Thymus (tissue), 14 donors: ENCODE measurements at places on chromosomes 7 and 10. TPM values are rescaled to one million over a fixed set of nuclear protein-coding genes. Genes with fewer than 3 reads are reported as not detected.

DNA sequence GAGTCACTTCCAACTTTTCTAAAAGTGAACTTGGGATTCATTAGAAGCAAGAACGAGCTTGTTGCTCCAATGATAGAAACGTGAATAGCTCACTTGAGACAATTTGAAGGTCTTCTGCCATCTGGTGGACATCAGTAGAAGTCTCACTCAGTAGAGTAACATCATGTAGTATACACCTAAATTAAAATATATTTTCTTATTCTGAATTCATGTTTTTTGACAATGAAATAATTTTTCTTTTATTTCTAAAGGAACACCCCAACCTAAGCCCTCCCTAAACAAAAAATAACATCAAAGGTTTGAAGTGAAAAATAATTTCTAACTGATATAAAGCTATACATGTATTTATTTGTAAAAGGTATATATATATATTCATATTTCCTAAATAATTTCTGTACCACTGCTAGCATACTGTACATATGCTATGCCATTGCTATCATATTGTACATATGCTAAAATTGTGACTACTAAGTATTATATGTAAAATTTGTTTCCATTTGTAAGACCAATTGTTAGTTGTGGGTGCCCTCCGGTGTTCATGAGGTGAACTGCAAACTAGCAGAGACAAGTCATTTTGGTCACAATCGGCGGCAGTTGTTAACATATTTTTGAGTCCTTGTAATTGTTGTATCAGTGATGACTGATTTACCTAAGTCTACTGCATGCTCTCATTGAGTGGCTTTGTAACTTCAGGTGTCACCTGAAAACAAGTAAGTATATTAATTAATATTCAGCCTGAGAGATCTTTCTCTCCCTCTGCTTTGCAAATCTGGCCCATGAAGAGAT is 121.9 kb downstream of the PTPRZ1 start:
- peak; percentile 13 for DNase-seq

DNA sequence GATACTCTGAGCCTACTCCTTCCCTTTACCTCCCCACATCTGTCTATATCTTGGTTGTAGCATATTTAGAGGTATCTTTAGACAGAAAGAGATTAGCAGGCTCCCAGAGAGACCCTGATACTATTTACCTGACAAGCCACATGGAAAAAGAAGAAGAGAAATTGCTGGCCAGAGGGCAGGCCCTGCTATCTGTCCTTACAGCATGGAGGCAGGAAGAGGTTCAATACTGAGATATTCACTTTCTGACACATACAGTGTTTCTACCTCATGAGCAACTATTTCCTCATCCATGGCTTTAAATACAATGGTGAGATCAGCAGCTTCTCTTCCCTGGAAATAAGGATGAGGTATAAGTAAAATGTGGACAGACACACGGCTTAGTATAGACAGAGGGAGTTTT is 33.9 kb upstream of the TSPAN13 start:
- no peak for DNase-seq

DNA sequence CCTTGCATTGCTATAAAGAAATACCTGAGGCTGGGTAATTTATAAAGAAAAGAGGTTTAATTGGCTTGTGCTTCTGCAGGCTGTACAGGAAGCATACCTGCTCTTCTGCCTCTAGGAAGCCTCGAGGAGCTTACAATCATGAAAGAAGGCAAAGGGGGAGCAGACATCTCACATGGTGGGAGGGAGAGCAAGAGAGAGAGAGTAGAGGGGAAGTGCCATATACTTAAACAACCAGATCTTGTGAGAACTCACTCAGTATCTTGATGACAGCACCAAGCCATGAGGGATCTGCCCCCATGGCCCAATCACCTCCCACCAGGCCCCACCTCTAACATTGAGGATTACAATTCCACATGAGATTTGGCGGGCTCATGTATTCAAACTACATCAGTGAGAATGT is 79.1 kb upstream of the HECW1 start:
- DNase-seq, result no peak

- no peak for DNase-seq
Measured at GRCh38 chr7:129664029-129665012, 52.8 kb downstream of the NRF1 start.

Gene MEPCE
- 32.0 TPM for total RNA-seq

DNA sequence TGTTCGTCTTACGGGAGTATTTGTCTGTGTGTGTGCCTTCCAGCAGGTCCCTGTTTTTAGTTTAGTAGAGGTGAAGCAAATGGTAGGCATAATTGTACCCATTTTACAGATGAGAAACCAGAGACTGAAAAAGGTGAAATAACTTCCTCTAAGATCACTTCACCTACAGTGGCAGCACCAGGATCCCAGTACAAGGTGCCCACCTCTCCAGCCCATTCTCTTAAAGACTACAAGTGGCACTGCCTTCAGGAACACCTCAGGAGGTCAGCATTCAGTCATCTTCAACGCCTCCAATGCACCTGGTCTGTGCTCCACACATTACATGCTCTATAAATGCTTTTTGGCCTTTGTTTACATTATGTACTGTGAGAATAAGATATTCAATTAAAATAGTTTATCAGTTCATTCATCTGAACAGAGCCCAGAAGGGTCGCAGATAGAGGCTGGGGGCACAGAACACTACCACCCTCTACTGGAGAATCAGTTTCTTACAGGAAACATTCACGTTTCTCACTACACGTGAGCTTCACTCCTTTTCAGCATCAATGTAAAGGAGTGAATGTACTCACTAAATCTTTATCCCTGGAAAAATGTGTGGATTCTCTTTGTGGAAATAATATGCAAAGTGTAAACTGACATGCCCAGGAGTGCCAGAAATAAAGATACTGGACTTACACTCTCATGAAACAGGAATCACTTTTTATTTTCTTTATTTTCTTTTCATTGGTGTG is 45.5 kb upstream of the ABLIM1 start:
- DNase-seq, result peak; percentile 33

Gene HSPA12A
- total RNA-seq, result 1.7 TPM

DNA sequence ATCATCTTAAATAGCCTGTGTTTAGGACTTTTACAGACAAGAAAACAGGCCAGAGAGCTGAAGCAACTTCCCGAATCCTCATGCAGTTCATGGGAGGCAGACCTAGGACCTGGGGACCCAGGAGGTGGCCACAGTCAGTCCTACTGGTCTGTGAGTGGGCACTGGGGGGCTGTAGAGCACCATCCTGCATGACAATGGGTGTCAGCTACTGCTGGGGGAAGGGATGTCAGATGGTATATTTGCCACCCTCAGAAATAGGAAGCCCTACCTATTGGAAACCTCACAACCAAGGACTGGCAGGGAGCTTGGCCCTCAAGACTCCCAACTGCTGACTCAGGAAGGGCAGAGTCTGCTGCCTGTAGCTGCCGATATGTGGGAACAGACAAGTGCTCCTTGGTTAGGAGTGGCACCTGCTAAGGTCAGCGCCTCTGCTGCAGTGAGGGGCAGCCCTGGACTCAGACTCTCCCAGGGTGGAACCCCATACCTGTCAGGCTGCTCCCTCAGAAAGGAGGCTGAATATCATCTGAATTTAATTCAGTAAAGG is 29.7 kb downstream of the OGDH start:
- no peak for DNase-seq

DNA sequence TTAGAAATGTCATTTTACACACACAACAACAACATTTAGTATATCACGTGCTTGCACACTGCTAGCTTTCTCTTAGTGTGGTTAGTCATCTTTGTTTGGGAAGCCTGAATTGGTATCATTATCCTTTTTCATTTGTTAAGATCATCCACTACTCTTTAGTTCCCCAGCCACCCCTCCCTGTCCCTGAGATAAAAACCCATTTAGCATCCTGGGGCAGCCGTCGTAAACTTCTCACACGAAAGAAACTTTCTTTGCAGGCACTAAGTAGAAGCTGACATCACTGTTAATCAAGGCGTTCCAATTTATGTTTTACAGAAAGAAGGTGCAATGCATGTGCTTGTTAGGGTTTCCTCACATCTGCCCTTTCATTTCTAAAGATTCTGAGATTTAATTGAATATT is 475.1 kb upstream of the FZD8 start:
- DNase-seq, result no peak

GRCh38 chr7:95482424-95482823 is 3.3 kb upstream of the ASB4 start:
- no peak for DNase-seq

DNA sequence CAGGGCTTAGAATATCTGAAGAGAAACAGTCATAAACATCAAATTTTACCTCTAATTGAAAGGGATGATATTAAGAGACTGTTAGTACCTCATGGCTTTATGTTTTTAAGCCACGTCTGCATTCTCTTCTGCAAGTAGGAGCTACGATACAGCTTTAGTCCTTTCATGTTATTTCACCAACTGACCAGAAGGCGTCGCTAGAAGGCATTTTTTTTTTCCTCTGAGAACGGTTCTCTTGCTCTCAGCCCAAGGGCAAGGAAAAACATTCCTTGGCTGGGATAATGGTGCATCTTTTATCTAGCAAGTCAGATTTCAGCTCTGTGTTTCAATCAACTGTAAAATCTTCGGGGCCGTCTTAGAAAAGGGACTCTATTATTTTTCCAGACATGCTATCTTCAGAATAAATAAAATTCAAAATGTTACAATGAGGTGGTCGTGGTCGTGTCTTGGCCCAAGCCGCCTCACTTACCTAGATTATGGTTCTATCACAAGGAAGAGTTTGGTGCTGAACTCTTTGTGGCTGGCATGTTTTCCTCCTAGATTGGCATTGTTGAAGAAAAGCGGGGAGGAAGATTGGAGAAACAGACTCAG is 41.6 kb upstream of the LYZL2 start:
- DNase-seq, result peak; percentile 55

Gene CYP26C1
- total RNA-seq, result 0.28 TPM

DNA sequence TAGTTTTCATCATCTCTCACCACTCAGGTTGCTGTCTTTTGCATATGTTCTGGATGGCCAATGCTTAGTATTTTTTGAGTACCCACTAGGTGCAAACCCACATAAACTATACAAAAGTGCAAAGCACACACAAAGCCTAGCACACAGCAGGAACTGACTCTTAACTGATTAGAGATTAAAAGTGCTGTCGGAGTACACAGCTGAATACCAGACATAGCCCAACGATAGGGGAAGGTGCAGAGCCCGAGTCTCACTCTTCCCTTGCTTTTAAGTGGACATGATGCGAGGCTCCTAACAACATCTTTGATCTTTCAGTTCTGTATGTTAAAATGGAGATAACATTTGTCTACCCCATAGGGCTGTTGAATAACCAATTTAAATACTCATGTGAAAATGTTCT is 90.8 kb downstream of the DPY19L1 start:
- DNase-seq, result no peak

GRCh38 chr7:155217634-155218033 is 80.0 kb upstream of the INSIG1 start:
- DNase-seq, result no peak

Gene MALSU1
- total RNA-seq, result 42.3 TPM

DNA sequence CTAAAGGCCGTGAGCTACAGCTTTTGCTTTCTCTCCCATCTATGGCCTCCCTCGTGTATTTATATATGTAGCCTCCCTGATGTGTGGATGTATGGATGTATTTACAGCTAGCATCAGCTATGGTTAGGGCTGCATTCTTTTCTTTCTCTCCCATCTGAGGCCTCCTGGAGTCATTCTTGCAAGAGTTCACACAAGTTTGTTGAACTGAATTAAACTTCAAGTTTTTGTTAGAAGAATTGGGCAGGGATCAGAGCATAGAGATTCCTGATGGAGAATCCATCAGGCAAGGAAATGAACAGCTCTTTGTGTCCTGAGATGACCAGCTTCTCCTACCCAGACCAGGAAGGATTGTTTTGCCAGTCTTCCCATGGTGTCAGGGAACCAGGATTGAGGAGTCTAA is 60.3 kb downstream of the AHCYL2 start:
- DNase-seq, result no peak

DNA sequence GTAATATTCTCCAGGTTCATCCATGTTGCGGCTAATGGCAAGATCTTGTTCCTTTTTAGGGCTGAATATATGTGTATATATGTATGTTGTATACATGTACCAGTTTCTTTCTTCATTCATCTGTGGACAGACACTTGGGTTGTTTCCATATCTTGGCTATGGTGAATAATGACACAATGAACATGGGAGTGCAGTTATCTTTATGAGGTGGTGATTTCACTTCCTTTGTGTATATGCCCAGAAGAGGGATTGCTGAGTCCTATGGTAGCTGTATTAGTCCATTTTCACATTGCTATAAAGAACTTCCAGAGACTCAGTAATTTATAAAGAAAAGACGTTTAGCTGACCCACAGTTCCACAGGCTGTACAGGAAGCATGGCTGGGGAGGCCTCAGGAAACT is 17.1 kb upstream of the TSPAN15 start:
- DNase-seq, result no peak

DNA sequence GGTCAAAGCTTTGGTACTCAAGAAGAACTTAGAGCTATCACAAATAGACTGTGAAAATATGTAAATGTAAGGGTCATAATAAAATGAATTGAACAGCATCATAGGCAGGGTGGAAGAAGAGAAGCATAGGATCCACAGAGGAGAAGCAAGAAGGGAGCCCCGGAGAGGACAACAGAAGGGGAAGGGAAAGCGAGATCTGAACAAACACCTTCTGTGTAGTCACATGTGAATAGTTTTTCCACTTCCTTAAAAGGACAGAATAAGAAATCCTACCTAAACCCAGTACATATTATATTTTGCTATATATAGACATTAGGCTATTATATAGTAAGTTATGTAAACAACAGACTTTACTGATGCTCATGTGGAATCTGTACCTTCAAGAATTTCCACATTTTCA is 160.2 kb downstream of the DKK1 start:
- DNase-seq, result no peak

Gene OR2A42
- total RNA-seq, result not detected

Gene GJD4
- 0.09 TPM for total RNA-seq

DNA sequence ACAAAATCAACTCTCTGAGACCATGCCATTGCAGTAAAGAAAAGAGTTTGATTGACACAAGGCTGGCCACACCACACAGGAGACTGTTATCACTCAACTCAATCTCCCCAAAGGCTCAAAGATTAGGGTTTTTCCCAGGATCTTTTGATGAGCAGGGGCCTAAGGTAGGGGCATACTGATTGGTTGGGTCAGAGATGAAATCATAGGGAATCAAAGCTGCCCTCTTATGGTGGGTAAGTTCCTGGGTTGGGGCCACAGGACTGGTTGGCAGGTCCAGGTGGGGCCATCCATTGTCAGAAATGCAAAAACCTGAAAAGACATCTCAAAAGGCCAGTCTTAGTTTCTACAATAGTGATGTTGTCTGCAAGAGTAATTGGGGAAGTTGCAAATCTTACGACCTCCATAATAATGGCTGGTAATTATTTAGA is 91.6 kb downstream of the AKR1D1 start:
- no peak for DNase-seq

Gene GSTO2
- 5.6 TPM for total RNA-seq

DNA sequence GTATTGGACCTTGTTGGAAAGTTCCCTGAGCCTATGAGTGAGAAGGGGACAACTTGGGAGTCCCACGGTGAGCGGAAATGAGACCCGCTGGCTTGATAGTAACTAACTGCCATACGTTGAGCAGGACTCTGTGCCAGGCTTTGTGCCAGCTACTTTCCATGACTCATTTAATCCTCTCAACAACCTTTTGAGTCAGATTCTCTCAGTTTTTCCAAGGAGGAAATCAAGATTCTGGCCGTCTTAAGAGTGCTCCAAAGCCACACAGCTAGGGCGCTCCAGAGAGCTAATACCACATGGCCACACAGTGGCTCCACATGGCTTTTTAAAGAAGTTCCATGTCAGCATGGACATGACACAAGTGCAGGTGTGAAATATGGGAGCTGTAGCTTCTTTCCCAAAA is 55.7 kb downstream of the NOD1 start:
- no peak for DNase-seq

Gene CALY
- not detected for total RNA-seq

Gene DPYSL4
- total RNA-seq, result 0.28 TPM
